ENCODE measurements at places on chromosomes 12 and 14. TPM values are rescaled to one million over a fixed set of nuclear protein-coding genes. Genes with fewer than 3 reads are reported as not detected.
A peak's percentile ranks its signal among the peaks of the same experiment; 100 is the strongest.

DNA sequence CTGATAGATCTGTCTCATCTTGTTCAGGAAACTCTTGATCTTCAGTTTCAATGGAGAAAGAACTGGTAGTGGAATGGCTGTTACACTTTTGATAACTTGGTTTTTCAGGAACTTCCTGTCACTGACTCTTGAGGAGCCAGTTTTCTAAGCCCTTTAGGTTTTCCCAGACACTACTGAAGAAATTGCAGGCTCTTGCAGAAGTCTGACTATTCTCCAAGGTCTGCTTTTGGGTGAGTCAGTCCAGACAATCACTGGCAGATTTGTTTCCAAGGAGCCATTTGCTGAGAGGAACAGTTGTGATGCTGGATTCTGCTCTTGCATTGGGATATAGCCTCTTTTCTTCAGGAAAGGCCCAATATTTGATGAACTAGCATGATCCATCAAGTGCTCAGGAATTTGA, 468.0 kb downstream of the FUT8 start:
- no peak for DNase-seq

- no peak for DNase-seq
Measured at GRCh38 chr14:61737915-61738314, 24.3 kb upstream of the SNAPC1 start.

Gene PA2G4
- total RNA-seq = 251 TPM

GRCh38 chr14:74705613-74706500, 7.0 kb downstream of the AREL1 start:
- no peak for DNase-seq

DNA sequence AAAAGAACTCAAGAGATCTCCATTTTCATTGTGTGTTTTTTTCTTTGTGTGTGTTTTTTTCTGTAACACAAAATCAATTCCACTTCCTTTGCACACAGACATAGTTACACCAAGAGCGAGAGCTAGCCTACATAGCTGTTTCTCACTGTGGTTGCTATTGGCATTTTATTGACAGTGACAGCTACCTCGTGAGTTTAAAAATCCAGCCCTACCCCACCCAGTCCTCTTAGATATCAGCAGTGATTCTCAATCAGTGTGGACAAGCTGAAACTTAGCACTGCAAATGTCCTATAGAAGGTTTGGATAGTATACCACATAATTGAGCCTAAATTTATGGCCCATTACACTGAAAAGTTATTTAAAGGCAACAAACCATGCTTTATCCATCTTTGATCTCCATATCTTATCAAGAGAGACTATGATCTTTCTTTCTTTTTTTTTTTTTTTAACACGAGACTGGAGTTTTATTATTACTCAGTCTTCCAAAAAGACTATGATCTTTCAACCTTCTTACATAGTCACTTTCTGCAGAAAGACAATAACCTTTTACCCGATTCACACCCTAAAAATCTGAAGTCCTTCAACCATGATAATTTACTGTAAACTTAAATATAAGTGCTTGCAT, 46.8 kb downstream of the ATP2B1 start:
- DNase-seq = no peak

DNA sequence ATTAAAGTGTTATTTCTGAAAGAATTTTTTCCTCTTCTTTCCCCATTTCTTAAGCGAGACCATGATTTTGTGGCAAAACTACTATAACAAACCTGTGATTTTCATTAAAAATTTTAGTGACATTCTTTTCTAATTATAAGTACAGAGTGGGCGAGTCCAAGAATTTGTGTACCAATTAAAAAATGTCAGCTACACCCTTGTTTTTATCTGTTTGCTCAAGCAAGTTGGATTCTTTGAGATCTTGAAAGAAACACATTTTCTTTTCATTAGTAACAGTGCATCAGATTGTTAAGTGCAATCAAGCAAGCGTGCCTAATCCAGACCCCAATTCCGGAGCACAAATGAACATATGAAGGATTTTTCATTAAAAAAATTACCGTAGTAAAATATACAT, 338.8 kb upstream of the DDHD1 start:
- no peak for DNase-seq

GRCh38 chr12:48818831-48819590, 715 bp downstream of the CACNB3 start:
- no peak for DNase-seq

Gene FAM90A1
- not detected for total RNA-seq

GRCh38 chr14:104248203-104249055, 110.0 kb downstream of the KIF26A start:
- DNase-seq = no peak

GRCh38 chr14:22460461-22461195, 128.4 kb downstream of the DAD1 start:
- DNase-seq = peak; percentile 6

Measured in IMR-90 (cell line).